ENCODE measurements at places on chromosomes 5 and 9.

GRCh38 chr5:128052780-128053179 is 30.8 kb upstream of the SLC12A2 start:
- no peak for DNase-seq

DNA sequence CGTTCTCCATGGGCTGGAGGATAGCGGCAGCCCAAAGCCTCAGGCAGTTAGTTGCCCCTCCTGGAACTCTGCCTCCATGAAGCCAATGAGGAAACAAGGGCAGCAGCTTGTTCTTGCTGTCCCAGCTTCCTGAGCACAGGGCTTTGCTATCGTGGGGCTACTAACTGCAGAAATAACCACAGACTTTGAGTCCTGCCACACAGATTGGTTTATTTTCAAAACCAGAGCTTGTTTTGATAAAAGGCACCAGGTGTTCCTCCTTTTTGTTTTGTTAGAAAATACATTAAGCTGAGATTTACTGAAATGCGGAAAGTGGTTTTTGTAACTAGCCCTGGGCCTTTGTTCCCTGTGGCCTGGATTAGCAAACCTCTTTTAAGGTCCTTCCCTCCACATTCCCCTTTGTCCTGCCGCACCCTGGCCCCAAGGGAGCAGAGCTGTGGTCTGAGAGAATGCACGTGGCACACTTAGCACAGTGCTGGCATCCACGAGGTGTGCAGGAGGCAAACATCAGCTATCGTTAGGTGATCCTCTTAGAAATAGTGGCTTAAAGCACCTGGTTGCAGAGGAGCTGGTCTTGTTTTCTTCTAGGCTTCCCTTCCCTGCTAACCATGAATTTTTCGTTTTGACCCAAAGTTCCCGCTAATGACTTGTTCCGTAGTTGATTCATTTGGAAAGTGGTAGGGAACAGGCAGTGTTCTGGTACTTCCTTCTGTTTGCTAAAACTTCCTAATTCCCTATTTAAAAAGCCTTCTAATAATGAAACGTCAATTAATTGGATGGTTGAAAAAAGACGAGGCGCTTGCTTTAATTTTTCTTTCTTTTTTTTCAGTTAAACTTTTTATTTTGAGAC is 21.5 kb downstream of the MVB12B start:
- DNase-seq = peak; percentile 78

DNA sequence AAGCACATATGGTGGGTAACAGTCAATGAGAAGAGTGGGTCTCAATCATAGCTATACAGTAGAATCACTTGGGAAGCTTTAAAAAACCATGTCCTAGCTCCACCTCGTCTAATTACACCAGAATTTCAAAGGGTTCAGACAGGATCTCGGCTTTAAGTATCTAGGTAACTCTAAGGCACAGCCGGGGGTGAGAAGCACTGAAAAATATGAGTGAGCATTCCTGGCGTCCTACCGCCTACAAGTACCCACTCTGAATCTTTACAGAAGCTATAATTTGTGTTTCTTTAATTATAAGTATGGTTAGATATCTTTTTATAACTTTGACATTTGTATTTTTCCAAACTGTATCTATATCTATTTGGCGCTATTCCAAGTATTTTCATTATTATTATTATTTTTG is 16.1 kb downstream of the PAIP1 start:
- DNase-seq = no peak

DNA sequence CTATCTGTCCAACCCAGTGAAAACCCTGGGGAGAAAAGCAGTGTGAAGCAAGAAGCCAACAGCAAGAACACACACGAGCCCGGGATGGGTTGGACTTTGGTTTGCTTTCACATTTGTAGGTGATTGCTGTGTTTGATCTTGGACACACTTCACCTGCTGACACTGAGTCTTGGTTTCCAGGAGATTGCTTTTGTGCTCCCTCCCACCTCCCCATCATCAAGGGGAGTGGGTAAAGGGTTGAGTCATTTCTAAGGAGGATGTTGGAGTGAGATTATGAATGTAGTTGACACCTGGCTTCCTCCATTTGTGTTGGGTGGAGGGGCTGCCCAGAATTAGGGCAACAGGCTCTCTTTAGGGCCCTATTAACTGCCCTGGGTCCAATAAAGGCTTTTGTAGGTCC is 37.5 kb downstream of the ANKDD1B start:
- DNase-seq = no peak

DNA sequence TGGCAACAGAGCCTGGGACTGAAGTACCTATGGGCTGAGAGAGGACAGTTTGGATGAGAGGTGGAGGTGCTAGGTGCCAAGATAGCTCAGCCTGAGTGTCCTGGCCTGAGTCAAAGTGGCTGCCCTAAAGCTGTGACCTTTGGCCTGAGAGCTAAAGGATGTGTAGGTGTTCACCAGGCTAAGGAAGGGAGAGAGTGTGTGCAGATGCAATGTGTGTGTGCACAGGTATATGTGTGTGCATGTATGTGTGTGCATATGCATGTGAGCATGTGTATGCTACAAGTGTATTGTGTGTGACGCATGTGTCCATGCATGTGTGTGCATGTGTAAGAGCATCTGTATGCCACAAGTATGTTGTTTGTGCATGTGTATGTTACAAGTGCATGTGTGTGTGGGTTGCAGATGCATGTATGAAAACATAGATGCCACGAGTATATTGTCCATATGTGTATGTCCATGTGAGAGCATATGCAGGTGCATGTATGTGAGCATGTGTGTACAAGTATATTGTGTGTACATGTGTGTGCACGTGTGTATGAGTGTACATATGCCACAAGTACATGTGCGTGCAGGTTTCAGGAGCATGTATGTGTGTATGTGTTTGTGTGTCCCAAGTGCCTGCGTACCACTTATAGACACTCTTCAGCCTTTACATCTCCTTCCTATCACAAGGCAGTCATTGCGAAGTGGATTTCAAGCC is 102.6 kb downstream of the SH3TC2 start:
- no peak for DNase-seq

GRCh38 chr5:54959673-54960418 is 25.5 kb downstream of the ESM1 start:
- no peak for DNase-seq

DNA sequence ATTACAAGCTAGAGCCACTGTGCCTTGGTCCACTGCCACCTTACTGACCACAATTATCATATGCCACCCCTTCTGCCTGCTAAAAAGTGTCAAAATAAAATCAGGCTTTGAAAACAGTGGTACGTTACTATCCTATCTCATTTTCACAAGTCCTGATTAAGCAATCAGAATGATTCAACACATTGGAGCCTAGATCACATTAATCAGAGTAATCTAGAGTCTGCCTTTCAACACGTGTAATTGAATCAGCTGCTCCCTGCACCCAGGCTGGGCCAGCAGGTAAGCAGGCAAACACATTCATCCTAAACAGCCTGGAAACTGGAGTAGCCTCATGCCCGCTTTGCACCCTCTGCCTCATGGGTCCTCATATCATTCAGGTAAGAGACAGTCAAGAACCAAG is 186.2 kb downstream of the DCP2 start:
- no peak for DNase-seq

DNA sequence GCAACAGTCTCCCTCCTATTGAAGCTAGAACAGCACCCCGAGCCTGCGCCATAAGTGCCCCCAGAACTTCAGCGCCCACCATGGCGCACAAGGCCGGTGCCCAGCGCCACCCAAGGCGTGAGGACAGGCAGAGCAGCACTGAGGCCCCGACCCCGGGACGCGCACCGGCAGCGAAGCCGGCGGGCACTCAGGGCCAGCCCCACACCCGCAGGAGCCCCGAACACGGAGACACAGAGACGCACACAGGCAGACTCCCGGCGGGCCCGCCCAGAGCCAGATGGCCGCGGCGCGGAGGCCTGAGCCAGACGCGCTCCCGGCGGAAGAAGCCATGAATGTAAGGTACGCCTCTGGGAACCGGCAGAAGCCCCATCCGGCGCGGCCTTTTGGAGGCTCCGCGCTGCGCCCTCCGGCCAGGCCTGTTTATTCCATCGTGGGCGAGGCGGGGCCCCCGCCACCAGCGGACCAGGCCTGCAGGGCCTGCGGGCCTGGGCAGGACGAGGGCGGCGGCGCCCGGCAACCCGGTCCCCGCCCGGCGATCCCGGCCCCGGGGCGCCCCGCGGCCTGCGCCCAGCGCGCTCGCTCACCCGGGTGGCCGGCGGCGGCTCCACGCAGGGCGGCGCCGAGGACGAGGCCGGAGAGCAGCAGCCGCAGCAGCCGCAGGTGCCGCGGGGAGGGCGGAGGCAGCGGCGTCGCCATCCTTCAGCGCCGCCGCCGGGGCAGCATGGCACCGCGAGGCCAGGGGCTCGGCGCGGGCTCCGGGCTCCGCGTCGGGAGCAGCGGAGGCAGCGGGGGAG is 486 bp downstream of the NPDC1 start:
- no peak for DNase-seq

DNA sequence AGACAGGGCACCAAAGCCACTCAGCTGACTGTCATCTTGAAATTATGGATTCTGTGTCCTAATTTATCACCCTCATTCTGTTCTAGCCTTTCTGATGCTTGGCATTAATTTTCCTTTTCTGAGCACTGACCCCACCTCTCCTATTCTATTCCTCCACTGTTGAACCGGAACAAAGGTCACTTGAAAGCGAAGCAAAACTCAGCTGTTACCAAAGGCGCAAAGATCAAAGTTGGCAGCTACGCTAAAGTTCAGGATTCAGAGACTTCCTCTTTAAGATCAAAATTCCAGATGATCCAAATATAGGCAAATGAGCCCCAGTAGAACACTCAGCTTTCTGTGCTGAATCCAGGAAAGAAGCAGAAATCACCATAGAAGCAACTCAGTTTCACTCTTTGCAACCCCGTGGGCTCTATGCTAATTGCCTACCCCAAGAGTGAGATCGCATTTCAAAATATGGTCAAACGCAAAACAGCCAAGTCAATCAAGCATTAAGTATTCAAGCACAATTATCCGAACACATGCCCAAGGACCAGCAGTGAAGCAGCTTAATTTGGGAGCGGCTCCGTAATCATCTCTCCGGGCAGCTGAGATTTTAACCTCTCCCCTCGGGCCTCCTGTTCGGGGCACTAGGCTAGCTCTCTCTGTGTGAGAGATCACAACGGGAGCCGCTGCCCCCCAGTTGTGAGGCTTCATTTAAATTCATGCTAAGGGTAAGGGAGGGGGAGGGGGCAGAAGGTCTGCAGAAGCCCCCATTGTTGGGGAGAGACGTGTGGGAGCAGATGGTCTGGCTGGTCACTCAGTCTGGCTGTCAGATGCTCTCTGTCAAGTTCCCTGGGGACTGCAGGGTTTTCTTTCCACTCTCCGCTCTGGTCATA is 288.6 kb downstream of the ELAVL2 start:
- no peak for DNase-seq

DNA sequence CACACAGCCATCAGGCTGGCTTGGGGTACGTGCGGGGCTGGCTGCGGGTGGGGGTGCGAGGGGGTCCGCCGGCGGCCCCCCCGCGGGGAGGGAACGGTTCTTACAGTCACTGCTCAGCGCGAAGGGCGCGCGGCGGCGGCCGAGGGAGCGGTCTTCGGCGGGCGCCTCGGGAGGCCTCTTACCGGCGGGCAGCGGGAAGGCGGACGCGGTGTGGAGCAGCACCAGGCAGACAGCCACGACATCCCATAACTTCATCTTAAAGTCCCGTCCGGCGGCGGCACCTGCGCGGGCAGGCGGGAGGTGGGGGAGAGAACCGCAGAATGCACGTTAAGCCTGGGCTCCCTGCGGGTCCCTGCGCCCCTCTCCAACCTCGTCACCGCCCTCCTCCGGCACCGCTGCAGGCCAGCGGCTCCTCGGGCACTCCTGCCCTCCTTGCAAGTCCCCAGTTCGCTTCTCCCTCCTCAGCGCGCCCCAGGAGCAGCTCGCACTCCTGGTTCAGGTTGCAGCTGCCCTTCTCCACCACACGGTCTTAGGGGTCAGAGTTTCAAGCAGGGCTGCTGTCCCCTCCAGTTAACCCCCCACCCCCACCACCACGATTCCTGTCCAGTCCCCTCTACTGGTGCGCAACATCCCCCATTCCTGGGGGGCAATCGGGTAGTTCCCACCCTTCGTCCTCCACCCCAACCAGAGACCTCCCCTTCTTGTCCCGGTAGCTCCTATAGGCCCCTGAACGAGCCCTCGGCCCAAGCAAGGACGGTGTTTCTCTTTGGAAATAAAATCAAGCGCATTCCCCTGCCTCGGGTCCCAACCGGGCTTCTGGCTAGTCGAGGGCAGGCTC is 5.1 kb downstream of the GDNF start:
- no peak for DNase-seq

- DNase-seq = no peak
These were observed 7.5 kb upstream of the ANKRD33B start for GRCh38 chr5:10556289-10556807.
